ENCODE measurements at places on chromosomes 5 and 9. TPM values are rescaled to one million over a fixed set of nuclear protein-coding genes. Genes with fewer than 3 reads are reported as not detected.

CNTNAP3 gene
- not detected for total RNA-seq

DNA sequence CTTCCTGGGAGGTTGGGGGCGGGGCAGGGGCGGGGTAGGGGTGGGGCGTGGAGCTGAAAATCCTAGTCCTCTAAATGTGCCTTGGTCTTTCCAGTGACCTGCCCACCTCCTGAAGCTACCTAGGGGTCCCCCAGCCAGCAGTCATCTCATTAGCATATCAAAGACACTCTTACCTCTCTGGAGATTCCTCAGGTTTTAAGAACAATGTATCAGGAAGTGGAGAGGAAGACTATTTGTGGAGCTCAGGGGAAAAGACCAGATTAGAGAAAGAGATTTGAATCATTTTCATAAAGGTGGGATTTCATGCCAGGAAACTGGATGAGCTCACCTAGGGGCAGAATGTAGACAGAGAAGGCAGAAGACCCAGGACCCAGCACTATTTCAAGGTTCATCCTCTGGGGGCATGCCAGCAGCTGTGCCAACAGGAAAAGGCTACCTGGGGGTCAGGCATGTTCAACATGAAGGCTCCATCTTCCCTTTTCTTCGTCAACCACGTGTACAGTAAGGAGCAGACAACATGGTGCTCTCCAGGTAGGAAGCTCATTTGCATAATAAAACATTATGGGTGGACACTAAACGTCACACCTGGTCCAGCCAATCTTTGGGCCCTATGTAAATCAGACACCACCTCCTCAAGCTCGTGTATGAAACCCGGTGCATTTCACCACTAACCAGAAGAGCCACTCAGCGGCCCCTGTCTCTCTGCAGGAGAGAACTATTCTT, 6.9 kb downstream of the GMCL2 start:
- no peak overlapping the region for H3K4me3 ChIP-seq
- no peak for DNase-seq
- H3K4me1 ChIP-seq, result peaks cover 9% of the 10 kb centered on the region
- no peak overlapping the region for H3K27ac ChIP-seq
- no peaks in the 10 kb centered on the region for H3K36me3 ChIP-seq
- H3K27me3 ChIP-seq, result no peaks in the 10 kb centered on the region

GPR151 gene
- total RNA-seq, result not detected

CCIN gene
- total RNA-seq, result 0.32 TPM

- no peak overlapping the region for H3K27ac ChIP-seq
- H3K4me3 ChIP-seq, result no peak overlapping the region
- H3K36me3 ChIP-seq, result no peaks in the 10 kb centered on the region
Observed at GRCh38 chr5:153084511-153084910, 406.0 kb upstream of the GRIA1 start.

DNA sequence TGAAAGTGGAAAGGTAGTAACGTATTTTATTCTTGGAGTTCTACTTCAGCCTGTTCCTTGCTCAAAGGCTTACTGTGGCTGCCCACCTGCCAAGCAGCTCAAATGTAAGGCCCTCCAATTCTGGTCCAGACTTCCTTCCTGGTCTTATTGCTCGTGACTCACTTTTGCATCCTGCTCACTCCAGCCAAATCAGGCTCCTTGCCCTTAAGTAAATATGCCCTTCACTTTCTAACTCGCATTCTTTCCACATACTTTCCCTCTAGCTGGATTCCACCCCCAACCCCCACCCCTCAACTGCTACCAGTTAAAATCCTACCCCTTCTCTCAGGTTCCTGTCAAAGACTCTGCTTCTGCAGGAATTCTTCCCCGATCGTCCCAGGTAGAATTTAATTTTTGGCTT, 96.6 kb downstream of the GALNT10 start:
- peaks cover 9% of the 10 kb centered on the region for H3K4me1 ChIP-seq
- H3K4me3 ChIP-seq, result no peak overlapping the region
- no peaks in the 10 kb centered on the region for H3K27me3 ChIP-seq
- H3K36me3 ChIP-seq, result no peaks in the 10 kb centered on the region
